ENCODE measurements at places on chromosomes 5 and 9.

DNA sequence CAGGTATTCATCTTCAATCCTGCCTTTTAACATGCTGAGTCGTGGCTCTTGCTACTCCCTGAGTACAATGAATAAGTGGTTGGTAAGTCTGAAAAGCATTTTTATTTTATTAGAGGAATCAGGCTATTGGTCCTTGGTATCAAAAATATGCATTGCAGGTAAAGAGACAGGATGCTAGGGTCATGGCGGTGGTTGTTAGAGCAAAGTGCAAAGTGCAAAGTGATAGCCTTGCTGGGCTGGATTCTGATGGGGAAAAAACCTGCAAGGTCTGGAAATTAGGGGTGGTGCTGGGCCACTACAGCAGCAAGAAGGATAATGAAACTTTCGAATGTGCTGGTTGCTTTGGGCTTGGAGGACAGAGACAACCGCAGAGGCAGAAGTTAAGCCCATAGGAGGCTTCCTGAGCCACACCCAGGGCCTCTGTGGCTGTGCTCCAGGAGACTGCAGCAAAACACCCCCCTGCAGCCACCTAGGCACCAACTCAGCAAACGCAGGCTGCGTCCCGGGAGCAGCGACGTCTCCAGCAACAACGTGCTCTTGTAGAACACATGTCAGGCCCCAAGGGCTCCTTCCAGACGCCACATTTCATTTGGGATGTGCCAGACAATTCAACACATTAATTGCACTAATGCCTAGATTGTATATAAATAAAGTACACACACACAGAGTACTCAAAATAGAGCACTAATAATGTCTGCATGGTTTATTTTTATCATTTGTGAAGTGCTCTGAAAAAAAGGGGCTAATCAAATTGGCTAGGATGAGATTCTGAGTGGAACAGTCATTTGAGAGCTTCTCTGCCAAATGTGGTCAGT is 149.8 kb upstream of the RAPGEF1 start:
- DNase-seq, result no peak

DNA sequence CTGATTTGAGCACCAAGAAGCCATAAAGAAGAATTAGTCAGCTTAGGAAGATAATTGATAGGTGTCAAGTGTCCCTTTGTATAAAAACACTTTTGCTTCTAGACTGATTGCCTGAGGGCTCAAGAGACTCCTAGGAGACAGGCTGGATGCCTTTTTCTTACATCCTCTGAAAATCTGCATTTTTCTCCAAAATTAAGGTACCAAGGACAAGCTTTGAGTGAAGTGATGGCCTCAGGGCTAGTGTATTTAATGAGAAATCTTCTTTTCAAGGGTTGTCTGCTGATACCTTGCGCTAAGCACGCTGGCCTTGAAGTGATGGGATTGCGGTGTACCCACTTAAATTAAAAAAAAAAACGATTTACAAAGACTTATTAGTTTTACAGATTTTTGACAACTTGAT is 304.0 kb downstream of the TLR4 start:
- DNase-seq, result no peak

DNA sequence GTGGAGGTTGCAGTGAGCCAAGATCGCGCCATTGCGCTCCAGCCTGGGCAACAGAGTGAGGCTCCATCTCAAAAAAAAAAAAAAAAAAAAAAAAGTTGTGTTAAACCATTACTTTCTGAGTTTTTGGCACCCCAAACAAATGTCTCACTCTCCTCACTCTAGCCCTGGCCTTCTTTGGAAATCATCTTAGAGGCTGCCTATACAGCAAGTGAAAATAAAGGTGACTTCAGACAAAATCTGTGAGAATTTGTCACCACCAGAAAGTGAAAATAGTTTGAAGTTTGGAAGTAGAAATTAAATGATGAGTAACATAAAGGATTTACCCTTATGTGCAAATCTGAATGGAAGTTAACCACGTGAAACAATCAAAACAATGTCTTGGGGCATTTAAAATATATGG is 7.2 kb upstream of the ZNF131 start:
- no peak for DNase-seq

GRCh38 chr5:142772446-142773293 is 2.5 kb downstream of the ARHGAP26 start:
- DNase-seq, result no peak

DNA sequence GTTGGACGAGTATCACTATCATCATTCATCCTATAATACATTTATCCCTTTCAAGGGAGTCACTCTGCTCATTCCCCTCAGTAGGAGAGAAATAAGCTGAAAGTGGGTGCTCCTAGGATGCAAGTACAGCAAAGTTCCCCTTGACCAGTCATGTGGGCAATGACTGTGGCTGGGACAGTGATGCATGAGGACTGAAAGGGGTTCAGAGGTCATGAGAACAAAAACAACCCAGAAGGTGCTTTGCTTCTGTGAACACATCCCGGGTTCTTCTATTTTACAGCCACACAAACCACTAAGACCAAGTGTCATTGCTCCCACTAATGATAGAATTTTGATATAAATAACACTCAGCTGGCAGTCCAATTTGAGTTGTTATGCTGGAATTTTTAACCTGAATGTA is 177.8 kb upstream of the ADCY2 start:
- DNase-seq, result no peak

GRCh38 chr5:120806202-120806601 is 342.1 kb downstream of the PRR16 start:
- DNase-seq, result peak; percentile 72

DNA sequence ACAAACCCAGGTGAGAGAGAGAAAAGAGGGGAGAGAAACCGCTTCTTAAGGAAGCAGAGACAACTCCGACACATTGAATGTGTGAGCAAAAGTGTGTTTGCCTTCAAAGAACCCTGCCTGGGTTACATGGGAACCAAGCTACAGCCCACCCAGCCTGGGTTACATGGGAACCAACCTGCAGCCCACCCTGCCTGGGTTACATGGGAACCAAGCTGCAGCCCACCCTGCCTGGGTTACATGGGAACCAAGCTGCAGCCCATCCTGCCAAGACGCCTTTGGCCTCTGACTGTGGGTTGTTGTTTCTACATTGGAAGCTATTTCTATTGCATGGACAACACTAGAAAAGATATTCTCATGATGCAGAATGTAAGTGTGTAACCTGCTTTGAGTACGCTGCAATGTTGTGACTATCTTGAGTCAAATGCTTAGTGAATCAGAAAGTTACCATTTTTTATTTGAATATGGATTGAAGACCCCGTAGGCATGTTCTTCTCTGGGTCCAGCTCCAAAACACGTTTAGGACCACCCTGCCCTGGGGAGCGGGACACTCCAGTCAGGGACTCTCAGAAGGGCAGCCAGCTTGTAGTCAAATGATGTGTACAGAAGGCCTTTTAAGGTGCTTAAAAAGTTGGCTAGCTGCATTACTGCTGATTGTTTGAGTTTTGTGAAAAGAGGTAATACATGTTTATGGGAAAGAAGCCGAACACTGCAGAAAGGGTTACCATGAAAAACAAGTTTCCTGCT is 39.1 kb upstream of the UNC5A start:
- DNase-seq, result no peak

DNA sequence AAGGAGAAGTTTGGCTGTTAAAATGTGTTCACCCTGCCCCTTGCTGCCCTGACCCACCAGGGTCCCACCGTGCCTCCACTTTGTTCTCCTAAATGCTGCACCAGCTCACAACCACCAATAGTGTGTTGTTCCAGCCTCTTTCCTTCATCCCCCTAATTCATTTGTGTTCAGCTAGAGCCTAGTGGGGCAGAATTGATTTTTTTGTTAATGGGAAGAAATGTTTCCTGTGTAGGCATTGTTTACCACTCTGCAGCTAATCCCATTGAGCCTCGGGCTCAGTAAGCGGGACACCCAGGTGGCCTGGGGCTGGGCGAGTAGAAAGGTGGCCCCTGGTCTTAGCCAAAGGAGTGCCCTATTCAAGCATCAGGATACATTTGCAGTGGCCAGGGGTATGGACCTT is 127.6 kb downstream of the MVB12B start:
- DNase-seq, result no peak

- DNase-seq, result no peak
Measured at GRCh38 chr9:135976944-135977343, 15.8 kb upstream of the UBAC1 start.

DNA sequence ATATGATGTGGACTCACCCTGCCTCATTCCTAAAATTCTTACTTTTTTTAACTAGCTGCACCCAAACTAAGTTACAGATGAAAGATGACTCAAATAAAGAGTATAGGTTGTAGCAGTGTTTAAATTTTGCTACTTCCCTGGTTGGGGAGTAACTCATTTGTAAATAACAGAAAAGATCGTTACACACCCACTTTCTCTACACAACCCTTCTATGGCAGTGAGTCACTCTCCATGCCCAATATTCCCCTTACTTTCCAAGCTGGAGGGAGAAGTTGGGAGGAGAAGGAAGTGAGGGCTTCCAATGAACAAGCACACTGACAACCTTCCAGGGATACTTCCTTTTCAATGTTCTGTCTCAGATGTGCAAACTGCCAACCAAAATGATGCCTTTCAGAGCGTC is 1.9 kb downstream of the RASEF start:
- DNase-seq, result no peak

GRCh38 chr5:17852740-17853139 is 218.5 kb downstream of the TAF11L14 start:
- DNase-seq, result peak; percentile 51

- DNase-seq, result peak; percentile 80
Measured at GRCh38 chr9:19161257-19162025, 34.1 kb upstream of the PLIN2 start.

- DNase-seq, result no peak
Measured at GRCh38 chr9:34381323-34381722, 4.6 kb upstream of the MYORG start.

DNA sequence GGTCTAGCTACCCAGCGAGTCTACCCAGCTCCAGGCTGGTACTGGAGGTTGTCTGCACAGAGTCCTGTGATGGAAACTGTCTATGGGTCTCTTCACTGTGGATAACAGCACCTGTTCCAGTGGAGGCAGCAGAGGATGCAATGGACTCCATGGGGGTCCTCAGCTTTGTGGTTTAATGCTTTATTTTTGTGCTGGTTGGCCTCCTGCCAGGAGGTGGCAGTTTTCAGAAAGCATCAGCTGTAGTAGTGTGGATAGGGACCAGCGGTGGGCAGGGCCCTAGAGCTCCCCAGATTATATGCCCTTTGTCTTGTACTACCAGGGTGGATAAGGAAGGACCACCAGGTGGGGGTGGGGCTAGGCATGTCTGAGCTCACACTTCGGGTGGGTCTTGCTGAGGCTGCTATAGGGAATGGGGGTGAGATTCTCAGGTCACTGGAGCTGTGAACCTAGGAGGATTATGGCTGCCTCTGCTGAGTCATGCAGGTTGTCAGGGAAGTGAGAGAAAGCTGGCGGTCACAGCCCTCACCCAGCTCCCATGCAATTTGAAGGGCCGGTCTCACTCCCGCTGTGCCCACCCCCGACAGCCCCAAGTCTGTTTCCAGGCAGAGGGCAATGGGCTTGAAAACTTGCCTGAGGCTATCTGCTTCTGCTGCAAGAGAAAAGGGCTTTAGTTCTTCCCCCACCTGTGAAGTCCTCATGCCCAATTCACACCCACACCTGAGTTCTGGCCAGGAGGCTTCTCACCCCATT is 397.1 kb downstream of the TLE1 start:
- DNase-seq, result no peak

DNA sequence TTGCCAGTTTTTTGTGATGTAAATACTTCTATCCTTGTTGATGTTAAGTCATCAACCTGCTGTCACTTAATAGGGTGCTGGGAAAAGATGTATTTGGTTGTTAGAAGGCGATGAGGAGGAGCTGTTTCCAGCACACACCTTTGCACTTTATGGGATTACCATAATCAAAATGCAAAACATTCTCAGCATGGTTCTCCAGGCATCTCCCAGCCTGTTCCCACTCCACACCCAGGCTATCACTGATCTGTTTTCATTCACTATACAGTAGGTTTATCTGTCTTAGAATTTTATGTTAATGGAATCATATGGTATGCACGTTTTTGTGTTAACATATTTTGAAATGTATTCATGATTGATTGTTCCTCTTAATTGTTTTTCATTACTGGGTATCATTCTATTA is 35.9 kb downstream of the PCSK5 start:
- DNase-seq, result no peak

DNA sequence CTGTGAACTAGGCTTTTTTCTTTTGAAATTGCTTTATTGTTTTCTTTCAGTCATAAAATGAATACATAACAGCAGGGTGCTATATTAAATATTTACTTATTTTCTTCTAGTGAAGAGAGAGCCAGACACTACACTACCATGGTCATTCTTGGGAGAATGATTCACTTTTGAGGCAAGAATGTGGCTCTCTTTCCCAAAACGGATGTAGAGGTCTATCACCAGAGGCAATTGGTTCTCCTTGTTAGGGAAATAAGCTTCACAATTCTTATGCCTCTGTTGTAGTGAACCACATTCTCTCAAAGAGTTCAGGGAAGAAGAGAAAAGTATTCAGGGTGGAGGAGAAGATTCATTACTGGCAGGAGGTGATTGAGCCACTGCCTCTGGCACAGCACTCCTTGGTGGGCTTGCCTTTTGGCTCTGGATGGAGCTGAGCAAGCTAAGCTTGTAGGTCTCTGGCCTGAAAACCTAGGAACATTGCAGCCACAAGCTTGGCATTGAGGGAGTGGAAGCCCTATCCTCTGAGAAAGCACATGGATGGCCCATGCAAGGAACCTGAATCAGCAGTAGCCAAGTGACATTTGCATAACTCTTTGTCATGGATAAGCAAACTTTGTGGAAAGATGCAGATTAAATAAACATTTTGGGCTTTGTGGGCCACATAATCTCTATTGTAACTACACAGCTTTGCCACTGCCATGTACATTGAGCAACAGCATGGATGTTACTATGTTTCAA is 179.0 kb upstream of the TNC start:
- DNase-seq, result no peak

GRCh38 chr5:28788954-28789353 is 1750.6 kb upstream of the CDH9 start:
- no peak for DNase-seq

DNA sequence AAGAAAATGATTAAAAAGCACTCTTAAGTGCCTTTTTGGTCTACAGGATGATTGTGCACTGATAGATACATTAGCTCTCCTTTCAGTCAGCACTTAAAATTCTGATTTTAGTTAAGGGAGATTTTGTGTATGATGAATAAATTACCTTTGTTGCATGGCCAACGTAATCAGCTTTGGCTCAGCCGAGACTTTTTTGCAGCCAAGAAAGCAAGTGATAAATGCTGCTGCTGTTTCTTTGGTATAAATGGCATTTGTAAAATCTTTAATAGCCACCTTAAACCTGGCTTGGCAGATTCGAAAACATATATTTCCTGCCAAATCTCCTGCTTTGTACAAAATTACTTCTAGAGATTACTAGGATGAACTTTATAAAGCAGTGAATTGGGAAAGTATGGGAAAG is 147.7 kb downstream of the DCP2 start:
- no peak for DNase-seq

DNA sequence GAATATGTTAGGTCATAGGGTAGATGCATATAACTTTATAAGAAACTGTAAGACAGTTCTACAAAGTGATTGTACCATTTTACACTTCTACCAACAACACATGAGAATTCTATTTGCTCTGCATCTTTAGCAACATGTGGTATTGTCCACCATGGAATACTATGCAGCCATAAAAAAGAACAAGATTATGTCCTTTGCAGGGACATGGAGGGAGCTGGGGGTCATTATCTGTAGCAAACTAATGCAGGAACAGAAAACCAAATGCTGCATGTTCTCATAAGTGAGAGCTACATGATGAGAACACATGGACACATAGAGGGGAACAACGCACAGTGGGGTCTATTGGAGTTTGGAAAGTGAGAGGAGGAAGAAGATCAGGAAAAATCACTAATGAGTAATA is 22.2 kb upstream of the CER1 start:
- no peak for DNase-seq

GRCh38 chr5:9820691-9821449 is 190.7 kb upstream of the TAS2R1 start:
- DNase-seq, result peak; percentile 37

All from adipocyte (in vitro differentiated cells).